ENCODE measurements at places on chromosomes 3 and 15.

DNA sequence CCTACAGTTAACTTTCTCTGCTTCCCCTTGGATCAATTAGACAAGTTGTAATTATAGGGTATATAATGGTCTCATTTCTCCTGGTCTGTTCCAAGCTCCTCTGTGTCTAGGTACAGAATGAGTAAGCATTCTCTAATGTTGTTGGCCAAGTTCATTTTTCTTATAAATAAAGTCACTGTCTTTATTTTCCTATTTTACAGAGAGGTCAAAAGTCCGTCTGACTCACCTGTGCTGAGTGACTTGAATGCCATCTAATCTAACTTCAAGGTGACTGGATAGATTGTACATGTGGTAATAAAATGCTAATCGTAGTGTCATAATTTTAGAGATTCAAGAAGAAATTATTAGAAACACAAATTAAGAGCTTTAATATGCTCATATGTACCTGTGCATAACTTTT, 500.2 kb downstream of the PDCD6IP start:
- DNase-seq = no peak

- no peak for DNase-seq
Measured at GRCh38 chr3:52227766-52228165, 2.3 kb upstream of the TLR9 start.

DNA sequence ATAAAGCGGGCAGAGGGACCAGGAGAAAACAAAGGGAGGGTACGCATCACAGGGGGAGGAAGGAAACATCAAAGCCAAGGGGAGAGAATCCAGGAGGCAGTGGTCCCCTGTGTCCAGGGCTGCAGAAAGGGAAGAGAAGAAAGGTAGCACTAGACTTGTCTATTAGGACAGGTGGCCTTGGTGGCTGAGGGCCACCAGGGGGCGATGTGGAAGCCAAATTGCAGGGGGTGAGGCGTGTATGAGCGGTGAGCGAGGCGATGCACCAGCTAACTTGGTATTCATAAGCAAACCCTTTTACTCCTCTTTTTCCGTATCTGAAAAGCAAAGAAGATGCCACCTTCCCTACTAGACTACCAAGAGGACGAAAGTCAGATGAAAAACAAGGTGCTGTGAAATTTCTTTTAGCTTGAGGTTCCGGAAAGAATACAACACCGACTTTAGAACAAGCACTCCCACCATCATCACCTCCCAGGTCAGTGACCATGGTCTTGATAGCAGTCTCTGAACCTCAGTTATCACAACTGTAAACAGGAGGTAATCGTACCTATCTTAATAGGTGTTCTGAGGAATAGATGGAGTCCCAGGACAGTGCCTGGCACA, 654.4 kb upstream of the ADAMTS9 start:
- no peak for DNase-seq

DNA sequence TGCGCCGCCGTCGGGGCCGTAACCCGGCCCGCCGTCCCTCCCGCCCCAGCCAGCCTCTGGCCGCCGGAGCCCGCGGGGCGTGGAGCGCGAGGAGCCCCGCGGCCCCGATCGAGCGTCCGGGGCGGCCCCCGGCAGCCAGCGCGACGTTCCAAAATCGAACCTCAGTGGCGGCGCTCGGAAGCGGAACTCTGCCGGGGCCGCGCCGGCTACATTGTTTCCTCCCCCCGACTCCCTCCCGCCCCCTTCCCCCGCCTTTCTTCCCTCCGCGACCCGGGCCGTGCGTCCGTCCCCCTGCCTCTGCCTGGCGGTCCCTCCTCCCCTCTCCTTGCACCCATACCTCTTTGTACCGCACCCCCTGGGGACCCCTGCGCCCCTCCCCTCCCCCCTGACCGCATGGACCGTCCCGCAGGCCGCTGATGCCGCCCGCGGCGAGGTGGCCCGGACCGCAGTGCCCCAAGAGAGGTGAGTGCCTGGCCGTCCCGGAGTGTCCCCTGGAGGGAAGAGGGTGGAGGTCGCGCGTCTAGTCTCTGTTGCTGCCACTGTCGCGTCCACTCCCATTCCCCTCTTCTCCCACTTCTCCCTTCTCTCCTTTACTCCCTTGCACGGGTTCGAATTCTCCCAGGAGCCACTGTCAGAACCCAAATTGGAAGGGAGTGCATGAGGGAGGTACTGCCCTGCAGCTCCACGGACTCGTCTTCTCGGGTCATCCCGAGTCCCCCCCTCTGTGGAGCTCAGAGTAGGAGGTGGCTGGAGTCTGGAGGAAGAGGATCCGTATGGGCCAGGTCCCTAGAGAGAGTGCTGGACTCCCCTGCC, 585 bp downstream of the CSK start:
- DNase-seq = no peak

GRCh38 chr3:151315136-151315535, 1.5 kb downstream of the GPR87 start:
- no peak for DNase-seq

- DNase-seq = no peak
Measured at GRCh38 chr15:85772668-85773067, 22.1 kb downstream of the KLHL25 start.

- peak; percentile 75 for DNase-seq
Measured at GRCh38 chr15:68256675-68257450, 20.7 kb upstream of the FEM1B start.

DNA sequence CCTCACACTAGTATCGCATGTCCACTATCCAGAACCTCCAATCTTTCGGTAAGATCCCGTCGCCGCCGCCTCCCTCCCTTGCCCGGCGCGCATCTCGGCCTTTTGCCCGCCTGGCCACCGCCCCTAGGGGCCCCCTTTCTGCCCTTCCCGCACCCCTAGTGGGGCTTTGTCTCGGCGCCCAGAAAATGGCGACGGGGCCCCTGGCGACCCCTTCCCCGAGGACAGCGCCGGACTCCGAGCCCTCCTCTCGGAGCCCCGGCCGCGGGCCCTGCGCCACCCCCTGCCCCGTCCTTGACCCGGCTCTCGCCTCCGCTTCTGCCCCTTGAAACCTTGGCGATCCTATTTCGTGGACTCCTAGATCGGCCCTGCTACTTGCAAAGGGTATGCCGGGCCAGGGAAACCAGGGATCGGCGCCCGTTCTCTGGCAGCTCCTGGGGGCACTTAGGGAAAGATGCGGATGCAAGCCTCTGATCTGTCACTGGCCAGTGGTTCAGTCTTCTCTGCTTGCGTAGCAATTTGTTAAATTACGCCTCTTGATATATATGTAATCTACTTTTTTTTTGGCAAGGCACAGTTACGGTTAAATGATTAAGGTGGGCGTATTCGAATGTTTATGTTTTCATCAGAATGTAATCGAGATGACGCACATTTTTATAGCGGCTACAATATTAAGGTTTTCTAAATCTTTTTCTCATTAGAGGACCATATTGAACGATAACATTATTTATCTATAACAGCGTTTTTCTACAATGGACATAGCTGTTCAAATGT, 603 bp downstream of the EIF1B start:
- DNase-seq = no peak

GRCh38 chr15:92393071-92393979, at the start of gene ST8SIA2:
Gene ST8SIA2 (plus strand): TSS chr15:92393881. CDS start chr15:92394065, 184 bp downstream.
- DNase-seq = no peak

DNA sequence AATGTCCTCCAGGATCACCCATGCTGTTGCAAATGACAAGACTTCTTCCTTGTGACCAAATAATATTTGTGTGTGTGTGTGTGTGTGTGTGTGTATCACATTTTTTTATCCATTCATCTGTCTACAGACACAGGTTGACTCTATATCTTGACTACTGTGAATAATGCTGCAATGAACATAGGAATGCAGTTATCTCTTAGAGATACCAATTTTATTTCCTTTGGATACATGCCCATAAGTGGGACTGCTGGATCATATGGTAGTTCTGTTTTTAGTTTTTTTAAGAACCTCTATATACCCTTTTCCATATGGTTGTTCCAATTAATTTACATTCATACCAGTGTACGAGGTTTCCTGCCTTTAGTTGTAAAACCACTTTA, 41.7 kb downstream of the GPR176 start:
- peak; percentile 51 for DNase-seq

- no peak for DNase-seq
Measured at GRCh38 chr3:195748661-195749060, 27.9 kb downstream of the MUC20 start.

DNA sequence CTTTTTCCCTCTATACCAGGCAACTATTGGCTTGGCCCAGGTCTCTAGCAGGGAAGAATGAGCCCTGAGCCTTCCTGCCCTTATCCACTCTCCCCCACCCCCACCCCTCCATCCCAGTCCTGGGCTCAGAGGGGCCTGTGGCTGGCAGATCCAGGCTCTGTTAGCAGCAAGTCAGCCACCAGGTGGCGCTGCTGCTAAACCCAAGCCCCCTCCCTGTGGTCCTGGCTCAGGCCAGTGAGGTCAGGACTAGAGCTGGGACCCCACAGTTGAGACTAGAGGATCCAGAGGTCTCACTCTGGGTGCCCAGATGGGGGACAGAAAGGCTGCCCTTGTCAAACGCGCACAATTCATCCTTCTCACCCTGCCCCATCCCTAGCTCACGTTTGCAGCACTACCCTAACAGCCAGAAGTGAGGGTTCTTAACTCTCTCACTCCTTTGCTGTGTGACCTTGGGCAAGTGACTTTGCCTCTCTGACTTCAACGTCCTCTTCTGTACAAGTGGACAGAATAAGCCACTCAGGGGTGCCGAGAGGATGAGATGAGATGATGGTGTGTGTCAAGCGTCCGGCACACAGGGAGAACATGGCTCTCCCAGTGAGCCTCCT, 46.8 kb upstream of the SLC6A1 start:
- DNase-seq = no peak

- no peak for DNase-seq
Measured at GRCh38 chr15:29821416-29822099, 710 bp downstream of the TJP1 start.

DNA sequence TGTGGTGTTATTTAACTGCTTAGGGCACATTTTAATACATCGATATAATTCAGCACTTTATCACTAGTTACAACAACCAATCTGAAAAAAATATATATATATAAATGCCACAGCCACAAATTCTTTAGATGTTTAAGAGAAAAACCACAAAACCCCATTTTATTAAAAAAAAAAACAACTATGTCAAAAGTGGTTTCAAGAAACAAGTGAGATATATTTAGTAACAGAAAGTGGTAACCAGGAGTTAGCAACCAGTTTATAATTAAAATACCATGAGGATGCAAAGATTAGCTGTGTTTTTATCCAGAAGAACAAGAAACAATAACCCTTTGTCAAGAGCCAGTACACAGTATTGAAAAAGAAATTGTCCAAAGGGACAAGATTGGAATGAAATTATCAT, 14.8 kb upstream of the DIPK2A start:
- DNase-seq = peak; percentile 19

- no peak for DNase-seq
Measured at GRCh38 chr3:184449161-184449515, 69.3 kb downstream of the CHRD start.

- DNase-seq = no peak
Measured at GRCh38 chr3:197260491-197261163, 37.8 kb downstream of the DLG1 start.

- peak; percentile 25 for DNase-seq
Measured at GRCh38 chr3:191889756-191890155, 428.8 kb downstream of the PYDC2 start.

DNA sequence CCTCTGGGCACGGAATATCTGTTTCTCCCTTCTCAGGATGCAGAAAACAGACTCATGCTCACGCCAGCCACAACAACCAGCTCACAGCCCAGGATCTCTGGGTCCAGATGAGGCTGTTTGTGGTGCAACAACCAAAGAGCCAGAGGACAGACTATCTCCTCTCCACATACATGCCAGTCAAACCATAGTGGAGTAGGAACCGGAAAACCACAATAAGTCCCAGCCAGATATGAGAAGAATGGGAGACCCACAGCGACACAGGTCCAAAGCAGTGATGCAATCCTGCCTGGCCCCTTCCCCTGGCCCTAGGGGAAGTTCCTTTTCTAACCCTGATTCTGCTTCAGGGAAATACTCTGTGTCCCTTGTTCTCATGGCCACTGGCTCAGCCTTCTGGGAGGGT, 27.6 kb downstream of the MEX3B start:
- DNase-seq = no peak
